ENCODE measurements at places on chromosomes 2 and 18.

GRCh38 chr2:64700133-64700809 lies 46.6 kb upstream of the SERTAD2 start:
- no peak for DNase-seq

DNA sequence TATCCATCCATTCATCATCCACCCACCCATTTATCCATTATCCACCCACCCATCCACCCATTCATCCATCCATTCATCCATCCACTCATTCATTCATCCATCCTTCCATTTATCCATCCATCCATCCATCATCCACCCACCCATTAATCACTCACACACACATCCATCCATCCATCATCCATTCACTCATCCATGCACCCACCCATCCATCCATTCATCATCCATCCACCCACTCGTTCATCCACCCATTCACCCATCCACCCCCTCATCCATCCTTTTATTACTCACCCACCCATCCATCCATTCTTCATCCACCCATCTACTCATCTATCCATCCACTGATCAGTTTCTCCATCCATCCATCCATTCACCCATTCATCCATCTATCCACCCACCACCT lies 8.1 kb upstream of the TPO start:
- DNase-seq: no peak

GRCh38 chr2:203438528-203438927 lies 96.6 kb downstream of the RAPH1 start:
- no peak for DNase-seq

- peak; percentile 21 for DNase-seq
Measured at GRCh38 chr2:109435901-109436598, 177.7 kb downstream of the SEPTIN10 start.

- no peak for DNase-seq
Measured at GRCh38 chr18:59813942-59814341, 85.9 kb upstream of the PMAIP1 start.

DNA sequence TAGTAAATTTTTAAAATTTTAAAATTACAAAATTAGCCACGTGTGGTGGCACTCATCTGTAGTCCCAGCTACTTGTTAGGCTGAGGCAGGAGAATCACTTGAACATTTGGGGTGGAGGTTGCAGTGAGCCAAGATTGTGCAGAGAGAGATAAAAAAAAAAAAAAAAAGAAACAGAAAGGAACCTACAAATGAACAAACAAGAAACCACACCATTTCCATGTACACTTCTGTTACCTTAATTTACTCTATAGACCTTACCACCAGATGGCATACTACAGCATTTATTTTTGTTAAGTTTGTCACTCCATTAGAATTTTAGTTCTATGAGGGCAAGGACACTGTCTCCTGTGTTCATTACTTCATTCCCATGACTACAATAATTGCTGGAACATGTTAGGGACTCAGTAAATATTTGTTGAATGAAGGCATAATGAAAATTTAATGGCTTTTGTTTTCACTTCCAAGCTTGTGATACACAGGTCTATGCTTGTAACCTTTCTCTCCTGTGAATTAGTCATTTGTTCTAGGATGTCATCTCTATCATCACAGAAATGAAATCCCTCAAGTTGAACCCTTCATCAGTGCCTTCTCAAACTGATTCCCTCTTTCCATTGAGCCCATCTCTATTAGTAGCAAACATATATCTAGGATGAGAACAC lies 76.0 kb downstream of the ARHGAP15 start:
- no peak for DNase-seq

- DNase-seq: no peak
Measured at GRCh38 chr2:75709297-75709696, 1.4 kb downstream of the GCFC2 start.

DNA sequence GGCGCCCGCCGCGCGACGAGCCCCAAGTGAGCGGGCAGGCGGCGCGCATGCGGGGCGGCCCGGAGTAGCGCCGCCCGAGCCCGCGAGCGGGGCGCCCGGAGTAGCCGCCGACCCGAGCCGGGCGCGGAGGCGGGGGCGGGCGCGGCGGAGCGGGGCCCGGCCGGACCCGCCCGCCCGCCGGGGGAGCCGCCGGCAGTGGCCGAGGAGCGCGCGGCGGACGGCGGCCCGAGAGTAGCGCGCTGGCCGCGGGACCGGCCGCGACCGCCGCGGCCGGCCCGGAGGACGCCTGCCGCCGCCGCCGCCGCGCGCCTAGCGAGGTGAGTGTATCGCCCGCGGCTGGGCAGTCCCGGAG lies at the start of gene GALNT1:
GALNT1 (plus strand) TSS at position 195 of the 352 bp plus-strand sequence. CDS start 72,923 bp downstream, outside the sequence.
- DNase-seq: no peak

GRCh38 chr2:201260302-201260800 lies at the start of gene CASP8:
CASP8 (plus strand) TSS chr2:201260536; CDS start chr2:201266487, 5,951 bp downstream.
- DNase-seq: no peak

DNA sequence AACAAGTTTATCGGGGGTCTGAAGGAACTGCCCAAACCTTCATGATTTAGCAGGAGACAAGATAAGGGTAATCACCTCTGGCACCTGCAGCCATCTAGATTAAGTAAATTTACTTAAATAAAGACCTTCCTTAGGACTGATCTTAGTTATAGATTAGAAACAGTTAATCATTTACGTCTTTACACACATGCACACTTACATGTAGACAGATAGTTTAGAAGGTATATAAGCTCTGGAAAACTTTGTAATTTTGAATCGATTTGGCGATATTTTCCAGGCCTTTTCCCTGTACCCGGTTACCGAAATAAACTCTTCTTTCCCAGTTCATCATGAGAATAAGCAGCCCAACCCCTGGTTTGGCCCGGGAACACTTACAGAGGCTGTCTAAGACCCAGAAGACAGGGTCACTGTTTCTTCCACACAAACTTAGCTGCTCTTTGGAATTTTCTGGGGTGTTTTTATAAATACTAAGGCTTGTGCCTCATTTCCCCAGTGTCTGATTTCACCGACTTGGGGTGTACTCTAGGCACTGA lies 560 bp upstream of the SKA1 start:
- no peak for DNase-seq

DNA sequence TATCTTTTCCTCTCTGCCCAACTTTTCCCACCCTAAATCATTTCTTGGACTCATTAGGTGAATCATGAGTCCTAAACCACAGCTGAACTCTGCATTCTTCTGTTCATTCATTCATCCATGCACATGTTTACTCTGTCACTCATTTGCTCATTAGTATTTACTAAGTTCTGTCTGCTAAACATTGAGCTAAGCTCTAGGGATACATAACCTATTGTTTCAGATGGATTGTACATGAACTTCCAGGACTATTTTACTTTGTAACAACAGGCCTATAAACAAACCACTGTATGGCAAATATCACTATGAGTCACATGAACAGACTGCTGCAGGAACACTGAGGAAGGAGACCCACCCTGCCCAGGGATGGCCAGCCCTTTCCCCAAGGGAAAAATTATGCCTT lies 14.6 kb upstream of the DYNC2LI1 start:
- no peak for DNase-seq

DNA sequence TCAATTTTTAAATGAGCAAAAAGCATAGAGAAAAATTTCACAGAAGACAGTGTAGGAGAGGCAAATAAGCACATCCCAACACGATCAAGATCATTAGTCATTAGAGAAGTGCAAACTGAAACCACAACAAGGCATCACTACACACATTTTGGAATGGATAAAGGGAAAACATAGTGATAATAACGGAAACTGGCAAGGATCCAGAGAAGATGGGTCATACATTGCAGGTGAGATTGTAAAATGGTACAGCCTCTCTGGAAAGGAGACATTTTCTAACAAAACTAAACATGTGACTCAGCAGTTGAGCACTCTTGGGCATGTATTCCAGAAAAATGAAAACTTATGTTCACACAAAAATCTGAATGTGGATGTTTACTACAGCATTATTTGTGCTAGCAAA lies 98.3 kb upstream of the TMEM17 start:
- DNase-seq: no peak

DNA sequence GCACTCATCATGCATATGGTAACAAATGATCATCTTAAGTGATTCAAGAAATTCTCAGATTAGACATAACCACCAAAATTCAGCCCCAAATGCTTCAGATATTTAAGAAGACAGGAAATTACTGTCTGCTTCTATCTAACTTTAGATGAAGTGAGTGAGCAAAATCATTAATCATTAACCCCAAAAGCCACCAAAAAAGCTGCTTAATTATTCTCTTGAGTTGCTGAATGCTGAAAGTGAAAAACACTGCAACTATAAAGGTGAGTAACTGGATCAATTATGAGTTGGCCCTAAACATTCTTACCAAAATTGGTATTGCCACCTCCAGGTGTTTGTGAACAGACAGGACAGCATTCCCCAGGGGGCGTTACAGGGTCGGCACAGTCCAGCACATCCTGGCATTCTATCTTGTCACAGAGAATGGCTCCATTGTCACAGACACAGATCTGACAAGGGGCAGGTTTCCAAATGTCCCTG lies 69.6 kb downstream of the COL5A2 start:
- DNase-seq: no peak

All from hypothalamus (tissue), 51 donors.